ENCODE measurements at places on chromosomes 7 and 10.

GRCh38 chr10:84862551-84862950 lies 534.2 kb downstream of the CCSER2 start:
- DNase-seq = no peak

GRCh38 chr10:72729528-72729927 lies 37.6 kb downstream of the MCU start:
- DNase-seq = no peak

- no peak for DNase-seq
Measured at GRCh38 chr7:27375958-27376357, 133.4 kb downstream of the EVX1 start.

- no peak for DNase-seq
Measured at GRCh38 chr10:4130685-4131084, 345.7 kb upstream of the KLF6 start.

GRCh38 chr7:27627146-27627545 lies 35.5 kb downstream of the HIBADH start:
- DNase-seq = no peak

- DNase-seq = no peak
Measured at GRCh38 chr10:1448252-1448930, 288.9 kb downstream of the ADARB2 start.

DNA sequence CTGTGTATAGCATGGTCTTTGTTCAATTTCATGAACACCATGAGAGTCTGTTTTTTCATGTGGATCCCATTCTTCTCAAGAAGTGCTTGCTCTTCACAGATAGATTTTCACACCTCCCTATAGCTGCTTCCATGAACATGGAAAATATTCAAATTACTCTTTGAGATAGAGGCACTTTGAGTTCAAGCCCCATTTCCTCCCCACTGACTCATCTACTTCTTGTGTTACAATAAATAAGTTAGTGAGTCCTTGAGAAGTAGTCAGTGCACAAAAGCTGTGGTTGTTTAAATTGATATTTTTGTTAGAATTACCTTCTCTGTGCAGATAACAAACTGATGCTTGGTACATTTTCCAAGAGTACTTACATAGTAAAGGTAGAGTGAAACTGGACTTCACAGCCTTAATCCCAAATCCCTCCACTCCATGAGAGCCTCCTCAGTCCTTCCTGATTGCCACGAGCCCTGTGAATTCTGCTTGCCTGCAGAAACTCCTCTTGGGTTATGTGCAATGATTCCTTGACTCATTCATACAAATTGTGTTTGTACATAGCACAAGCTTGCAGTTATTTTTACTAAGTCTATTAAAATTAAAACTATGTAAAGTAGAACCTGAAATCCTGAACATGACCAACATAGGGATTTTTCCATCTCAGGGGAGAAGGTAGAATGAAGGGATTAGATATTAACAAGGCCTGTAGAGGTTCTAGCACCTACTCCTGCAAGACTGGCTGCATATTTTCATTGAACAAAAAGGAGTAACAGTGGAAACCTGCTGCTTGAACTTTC lies 496.2 kb downstream of the TNS3 start:
- DNase-seq = no peak

- DNase-seq = peak; percentile 30
Measured at GRCh38 chr10:14302035-14302434, 28.7 kb downstream of the FRMD4A start.
